ENCODE measurements at places on chromosomes 4 and X.

DNA sequence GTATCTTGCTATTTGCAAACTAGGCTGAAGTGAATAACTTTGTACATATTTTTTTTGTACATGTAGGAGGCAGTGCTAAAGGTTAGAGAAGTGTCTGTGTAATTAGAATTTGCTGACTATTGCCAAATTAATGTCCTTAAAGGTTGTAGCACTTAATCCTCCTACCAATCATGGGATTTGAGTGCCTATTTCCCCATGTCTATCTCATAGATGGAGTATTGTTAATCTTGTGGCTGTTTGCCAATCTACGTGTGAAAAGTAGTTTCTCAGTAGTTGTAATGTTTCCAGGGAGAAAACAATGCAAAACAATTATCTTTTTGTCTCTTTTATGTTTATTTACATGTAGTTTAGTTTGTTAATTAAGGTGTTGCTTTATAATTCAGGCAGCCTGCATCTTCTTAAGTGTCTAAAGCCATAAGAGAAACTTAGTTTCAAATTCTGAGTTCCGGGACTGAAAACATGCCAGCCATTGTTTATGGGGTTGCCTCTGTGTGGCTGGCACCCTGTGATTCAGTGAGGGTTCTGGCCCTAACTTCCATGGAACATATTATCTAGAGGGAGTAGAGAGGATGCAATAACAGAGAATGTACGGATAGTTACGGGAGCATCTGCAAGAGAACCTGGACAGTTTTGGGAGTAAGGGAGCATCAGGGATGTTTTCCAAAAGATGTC lies 142.4 kb downstream of the KLHL8 start:
- no peak for DNase-seq

- DNase-seq = no peak
Observed at GRCh38 chrX:23825675-23826074, 42.7 kb downstream of the SAT1 start.

- no peak for DNase-seq
Observed at GRCh38 chr4:148023512-148024181, 291.8 kb downstream of the ARHGAP10 start.

DNA sequence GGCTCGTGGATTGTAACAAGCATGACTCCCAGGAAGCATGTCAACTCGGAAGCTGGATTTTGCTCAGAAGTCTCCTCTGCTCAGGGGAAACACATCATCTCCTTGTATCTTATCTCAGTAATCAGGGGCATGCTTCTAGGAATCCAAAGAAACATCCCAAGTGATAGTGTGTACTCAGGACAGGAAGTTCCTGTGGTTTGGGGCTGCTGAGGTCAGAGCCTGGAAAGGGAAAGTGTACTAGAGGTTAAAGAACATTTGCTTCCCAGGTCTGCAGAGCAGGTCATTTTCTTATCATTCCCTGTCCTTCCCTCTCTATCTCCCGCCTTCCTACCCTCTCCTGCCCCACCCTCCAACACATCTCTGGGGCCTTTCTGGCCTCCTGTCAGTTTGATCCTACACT lies 38.8 kb downstream of the SLC34A2 start:
- no peak for DNase-seq

GRCh38 chr4:40954088-40954668 lies 204.4 kb downstream of the NSUN7 start:
- DNase-seq = no peak

DNA sequence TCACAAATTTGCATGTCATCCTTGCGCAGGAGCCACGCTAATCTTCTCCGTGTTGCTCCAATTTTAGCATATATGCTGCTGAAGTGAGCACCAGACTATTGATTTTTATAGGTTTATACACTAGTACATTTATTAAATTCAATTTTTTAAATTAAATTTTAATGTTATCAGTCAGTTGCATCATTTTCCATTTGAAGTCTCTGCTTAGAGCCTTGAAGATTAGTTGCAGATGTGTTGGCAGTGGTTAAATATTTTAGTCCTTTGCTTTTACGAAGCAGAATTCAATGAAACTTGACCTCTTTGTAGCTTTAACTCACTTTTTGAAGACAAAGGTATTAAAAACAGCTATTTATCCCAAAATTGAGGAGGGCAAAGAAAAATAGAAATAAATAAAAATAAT lies 16.5 kb downstream of the TRAPPC11 start:
- no peak for DNase-seq

- peak; percentile 7 for DNase-seq
Observed at GRCh38 chrX:69014200-69014599, 151.1 kb downstream of the PJA1 start.

DNA sequence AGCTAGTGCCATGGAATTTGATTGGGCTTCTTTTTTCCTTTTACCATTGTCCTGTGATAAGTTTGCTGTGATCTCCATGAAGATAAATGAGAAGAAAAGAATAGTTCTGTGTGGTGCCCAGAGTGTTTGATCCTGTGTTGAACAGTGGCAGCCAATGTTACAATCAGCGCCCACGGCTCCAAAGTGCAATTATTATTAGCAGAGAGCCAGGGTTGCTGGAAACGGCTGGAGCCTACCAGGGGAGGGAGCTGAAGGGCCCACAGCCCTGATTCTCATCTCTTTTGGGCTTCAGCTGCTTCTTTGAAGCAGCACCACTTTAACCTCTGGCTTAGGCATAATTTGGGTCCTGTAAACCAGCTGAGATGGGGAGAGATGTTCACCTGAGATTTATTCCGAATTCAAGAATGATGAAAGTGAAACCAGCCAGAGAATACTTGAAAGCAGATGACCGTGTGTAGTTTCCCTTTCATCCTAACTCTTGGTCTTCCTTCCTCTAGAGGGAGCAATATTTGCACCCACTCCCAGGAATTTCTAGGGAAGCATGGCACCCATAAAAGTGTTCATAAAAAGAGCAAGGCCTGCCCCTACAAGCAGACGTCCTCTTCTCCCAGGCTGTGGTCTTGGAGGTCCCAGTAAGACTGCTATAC lies 298.3 kb downstream of the EVC2 start:
- peak; percentile 34 for DNase-seq

DNA sequence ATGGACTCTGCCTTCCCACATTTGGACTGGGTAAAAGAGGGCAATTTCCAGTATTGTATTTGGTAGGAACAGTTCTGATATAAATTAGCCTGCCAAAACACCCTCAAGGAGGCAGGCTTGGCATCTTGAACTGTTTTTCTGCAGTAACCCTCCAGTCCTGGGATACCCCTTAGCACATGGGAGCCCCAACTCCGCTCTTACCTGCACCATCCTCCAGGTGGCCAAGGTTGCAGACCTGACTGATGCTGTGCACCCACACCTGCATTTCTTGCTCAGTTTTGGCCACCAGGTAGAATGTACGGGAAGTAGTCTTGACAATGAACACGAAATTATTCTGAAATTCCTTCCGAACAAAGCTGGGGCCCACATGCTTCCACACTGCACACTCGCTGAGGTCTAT lies 35.1 kb downstream of the GAB3 start:
- no peak for DNase-seq

DNA sequence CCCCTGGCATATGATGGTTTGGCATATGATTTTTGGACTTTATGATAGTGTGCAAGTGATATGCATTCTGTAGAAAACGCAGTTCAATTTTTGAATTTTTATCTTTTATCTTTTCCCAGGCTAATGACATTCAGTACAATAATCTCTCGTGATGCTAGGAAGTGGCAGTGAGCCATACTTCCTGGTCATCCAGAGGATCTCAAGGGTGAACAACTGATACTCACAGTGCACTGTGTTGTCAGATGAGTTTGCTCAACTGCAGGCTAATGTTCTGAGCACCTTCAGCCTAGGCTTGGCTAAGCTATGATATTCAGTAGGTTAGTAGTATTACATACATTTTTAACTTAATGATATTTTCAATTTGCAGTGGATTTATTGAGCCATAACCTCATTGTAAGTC lies 405.3 kb downstream of the PCDH7 start:
- no peak for DNase-seq

DNA sequence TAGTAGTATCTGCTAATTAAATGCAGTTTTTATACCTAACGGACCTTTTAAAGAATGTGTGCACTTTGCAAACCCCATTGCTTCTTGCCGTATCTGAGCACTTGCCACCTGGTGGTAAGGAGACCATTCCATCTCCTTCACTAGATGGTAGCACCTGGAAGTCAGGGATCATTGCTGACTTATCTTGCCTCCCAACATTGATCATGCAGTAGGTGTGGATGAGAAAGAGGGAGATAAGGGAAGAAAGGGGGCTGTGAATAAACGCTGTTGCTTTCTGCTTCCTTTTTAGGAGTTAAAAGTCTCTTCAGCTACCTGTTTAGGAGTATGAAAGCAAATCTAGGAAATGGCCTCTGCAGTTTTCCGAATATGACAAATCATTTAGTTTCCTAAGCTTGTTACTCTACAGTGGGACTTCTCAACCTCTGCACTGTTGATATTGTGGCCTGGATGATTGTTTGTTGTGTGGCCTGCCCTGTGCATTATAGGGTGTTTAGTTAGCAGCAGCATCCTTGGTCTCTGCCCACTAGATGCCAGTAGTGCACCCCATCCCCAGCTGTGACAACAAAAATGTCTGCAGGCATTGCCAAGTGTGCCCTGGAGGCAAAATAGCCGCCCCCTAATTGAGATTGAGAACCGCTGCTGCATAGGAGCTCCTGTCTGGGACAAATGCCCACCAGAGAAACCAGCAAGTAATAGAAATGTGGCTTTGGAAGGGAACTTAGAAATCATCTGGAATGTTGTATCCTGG lies 38.8 kb downstream of the GAB1 start:
- DNase-seq = no peak

DNA sequence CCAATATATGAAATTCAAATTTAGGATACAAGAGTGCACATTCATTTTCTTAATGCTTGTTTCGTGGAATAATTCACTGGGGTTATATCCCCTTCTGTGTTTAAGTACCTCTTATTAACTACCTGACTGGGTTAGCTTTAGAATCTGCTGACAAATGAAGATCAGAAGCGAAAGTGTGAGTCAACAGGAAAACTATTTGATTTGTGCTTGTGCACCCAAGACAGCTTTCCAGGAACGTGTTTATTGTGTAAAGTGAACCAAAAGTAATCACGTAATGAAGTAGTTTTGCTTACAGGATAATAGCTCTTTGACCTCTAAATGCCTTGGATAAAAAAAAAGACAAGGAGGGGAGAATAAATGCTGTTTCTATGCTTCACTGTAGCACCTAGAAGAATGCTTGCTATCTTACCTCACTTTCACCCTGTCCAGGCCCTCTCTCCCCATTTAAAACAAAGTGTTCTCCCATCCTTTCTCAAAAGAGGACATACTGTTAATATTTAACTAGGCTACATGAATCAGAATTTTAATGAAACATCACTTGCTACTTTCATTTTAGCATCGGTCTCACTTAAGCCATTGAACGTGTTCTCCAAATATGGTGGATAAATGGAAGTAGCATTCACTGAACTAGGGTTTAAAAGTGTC lies 141.9 kb downstream of the THOC2 start:
- no peak for DNase-seq

GRCh38 chr4:84809946-84810345 lies 156.5 kb downstream of the WDFY3 start:
- no peak for DNase-seq

DNA sequence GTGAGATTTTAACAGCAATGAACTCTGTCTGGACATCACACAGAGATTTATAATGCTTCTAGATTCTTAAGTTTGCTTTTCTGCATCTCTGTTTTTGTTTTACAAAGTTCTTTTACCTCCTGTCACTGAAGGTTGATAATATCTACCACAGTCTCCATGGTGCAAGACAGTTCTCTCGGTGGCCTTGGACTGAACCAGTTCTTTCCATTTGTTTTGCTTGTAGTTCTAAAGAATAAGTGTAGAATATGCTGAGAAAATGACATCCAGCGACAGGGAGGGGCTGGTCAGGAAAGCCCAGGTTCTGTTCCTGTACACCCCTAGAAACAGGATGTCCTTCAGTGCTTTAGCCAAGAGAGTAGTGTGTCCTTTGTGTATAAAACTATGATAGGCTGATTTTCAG lies 1079.5 kb upstream of the INTU start:
- DNase-seq = no peak

GRCh38 chr4:149897783-149898182 lies 82.1 kb upstream of the IQCM start:
- no peak for DNase-seq

GRCh38 chr4:149631629-149632028 lies 184.0 kb downstream of the IQCM start:
- no peak for DNase-seq

GRCh38 chrX:19975845-19976244 lies 15.0 kb downstream of the BCLAF3 start:
- DNase-seq = no peak

DNA sequence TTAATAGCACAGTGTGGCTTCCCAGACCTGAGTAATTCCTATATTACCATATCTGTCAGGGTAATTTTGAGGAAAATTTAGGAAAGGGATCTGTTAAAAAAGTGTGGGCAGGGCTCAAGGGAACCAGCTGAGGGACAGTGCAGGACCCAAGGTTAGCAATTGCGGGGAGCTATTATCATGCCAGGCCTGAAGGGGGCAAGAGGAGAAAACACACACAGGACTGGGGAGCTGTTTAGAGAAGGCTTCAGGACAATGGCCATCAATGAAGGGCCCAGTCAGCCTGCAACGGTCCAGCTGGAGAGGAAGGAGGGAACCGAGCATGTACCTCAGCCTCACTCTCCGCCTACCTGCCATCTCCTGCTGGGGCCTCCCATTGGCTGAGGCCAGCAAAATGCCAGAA lies 19.0 kb upstream of the NHS start:
- no peak for DNase-seq

- no peak for DNase-seq
Observed at GRCh38 chr4:15202481-15202880, 200.2 kb downstream of the CPEB2 start.

DNA sequence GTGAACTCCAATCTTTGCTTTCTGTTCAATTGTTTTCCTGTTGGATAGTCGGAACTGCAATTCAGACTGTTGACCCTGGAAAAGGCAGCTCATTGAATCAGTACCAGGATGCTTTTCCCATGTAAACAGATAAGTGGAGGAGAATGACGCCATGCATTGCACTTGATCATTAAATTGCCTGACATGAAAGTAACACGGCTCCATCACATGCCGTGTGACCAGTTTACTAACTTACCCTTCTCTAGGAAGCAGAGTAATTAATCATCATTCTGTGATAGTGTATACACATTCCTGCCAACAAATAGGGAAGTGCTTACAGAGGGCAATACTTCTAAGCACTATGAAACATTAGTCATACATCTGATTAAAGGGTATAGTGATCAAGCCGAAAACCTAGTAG lies 101.4 kb downstream of the PPARGC1A start:
- no peak for DNase-seq

- DNase-seq = no peak
Observed at GRCh38 chr4:184751585-184751956, 17.7 kb upstream of the CENPU start.

DNA sequence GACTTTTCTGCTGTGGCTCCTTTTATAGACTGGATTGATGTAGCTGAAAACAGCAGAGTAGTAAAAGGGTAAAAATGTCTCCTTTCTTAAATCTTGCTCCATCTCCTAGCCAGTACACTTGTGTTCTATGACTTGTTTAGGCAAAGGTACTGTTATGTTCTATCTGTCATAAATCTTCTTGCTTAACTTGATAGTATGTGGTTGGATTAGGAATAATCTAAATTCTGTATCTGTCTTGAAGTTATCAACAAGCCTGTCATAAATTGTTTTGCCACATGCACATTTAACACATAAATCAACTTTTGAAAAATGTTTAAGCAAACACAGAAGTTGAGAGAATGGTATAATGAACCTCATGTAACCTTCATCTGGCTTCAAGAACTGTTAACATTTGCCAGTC lies 157.0 kb downstream of the FRAS1 start:
- no peak for DNase-seq

- no peak for DNase-seq
Observed at GRCh38 chr4:110211007-110211769, 12.8 kb upstream of the ELOVL6 start.
